GM23338 (cell line): ENCODE measurements at places on chromosomes 2 and 18. TPM values are rescaled to one million over a fixed set of nuclear protein-coding genes. Genes with fewer than 3 reads are reported as not detected.

POMC gene
- total RNA-seq = 7.8 and 12.3 TPM in 2 replicates

DNA sequence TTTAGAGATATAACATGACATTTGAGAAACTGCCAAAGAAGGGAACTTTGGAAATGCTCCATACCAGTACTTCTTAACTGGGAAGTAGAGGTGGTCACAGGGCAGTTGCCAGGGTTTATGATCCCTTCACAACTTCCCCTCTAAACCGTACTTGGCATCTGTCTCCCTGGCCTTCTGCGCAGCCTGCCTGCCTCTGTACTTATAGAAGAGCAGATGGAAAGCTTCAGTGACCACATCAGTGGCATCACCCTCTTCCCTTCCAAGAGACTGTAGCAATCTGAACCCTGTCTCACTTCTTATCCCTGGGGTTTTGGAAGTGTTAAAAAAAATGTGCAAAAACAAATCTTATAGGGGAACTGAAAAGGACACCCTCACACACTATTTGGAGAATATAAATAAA, 64.1 kb downstream of the EIF2AK3 start:
- peaks cover 18% of the 10 kb centered on the region for H3K4me1 ChIP-seq
- no peak overlapping the region for H3K27ac ChIP-seq
- no peak overlapping the region for H3K4me3 ChIP-seq
- DNase-seq = no peak
- H3K27me3 ChIP-seq = no peaks in the 10 kb centered on the region

DNA sequence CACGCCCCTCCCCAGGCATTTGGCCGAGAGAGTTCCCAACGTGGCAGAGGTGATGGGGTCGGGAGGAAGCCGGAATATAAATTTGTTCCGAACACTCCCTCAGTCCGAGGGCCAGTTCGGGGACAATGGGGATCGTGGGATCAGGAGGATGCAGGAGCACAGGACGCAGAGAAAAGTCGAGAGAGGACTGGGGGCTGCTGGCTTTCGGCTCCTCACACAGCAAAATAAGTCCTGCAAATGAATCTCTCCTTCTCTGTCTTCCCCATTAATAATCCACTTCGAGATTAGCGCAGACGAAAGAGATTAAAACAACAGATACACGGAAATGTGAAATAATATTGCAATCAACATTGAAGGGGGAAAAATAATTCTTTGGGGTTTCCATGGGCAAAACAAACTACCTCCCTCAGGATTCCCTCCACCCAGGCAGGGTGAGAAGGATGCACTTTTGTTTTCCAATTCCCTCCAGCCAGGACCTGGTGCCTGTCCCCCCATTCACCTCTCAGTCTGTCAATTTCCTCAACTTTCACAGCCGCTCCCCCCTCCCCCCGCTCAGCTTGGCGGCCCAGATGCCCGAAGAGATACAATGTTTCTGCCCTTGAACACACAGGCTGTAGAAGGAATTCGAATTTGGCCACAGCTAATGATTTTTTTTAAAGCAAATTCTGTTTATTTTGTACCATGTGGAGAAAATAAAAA, 3.1 kb upstream of the ZEB2 start:
- H3K27ac ChIP-seq = no peak overlapping the region
- peak; percentile 70 for DNase-seq
- peak overlapping the region; percentile 52 for H3K4me3 ChIP-seq
- H3K4me1 ChIP-seq = peaks cover 61% of the 10 kb centered on the region

DNA sequence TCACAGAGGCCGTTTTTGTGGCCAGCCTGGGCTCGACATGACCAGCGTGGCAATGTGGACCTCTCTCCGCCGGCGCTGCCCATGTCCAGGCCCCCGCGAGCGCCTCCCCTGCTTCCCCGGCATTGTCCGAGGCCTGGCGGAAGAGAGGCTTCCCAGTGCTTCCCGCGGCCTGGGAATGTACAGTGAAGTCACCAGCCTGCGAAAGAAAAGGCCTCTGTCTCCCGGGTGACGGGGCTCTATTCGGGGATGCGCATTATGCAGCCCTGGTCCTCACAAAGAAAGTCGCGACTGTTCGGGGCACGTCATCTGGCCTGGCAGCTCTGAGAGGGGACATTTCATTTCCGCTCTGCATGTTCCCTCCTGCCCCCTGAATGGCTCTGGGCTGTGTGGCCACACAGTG, 109.2 kb upstream of the AGAP1 start:
- H3K27ac ChIP-seq = 0 out of 2 replicates have a peak overlapping the region, but pooled peaks have one; percentile 69
- no peaks in the 10 kb centered on the region for H3K36me3 ChIP-seq
- no peaks in the 10 kb centered on the region for H3K27me3 ChIP-seq
- DNase-seq = peak; percentile 79

DNA sequence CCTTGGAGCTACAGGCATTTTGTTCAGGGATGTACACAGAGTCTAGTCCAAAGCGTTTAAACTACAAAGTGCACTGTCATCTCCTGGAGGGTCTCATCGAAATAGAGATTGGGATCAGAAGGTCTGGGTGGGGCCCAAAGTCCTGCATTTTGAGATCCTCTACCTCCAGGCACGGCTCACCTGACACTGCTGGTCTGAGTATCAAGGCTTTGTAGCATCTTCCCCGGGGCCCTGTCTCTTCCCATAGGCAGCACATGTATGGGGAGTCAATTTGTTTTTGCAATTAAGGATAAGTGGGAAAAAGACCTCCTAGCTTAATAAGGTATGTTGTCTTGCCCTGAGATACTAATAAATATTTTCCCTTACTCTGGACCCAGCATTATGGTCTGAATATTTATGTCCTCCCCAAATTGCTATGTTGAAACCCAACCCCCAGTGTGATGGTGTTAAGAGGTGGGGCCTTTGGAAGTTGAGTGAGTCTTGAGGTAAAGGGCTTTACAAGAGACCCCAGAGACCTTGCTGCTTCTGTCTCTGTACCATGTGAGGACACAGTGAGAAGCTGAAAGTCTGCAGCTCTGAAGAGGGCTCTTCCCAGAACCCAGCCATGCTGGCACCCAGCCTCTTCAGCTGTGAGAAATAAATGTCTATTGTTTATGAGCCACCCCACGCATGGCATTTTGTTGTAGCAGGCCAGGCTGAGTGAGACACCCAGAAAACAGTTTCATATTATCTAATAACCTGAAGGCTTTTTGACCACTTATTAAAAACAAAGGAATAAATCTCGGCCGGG, 258.7 kb upstream of the HS6ST1 start:
- no peaks in the 10 kb centered on the region for H3K4me1 ChIP-seq
- no peaks in the 10 kb centered on the region for H3K36me3 ChIP-seq
- H3K27me3 ChIP-seq = no peaks in the 10 kb centered on the region
- no peak for DNase-seq
- H3K27ac ChIP-seq = no peak overlapping the region

- H3K36me3 ChIP-seq = no peaks in the 10 kb centered on the region
- no peaks in the 10 kb centered on the region for H3K4me1 ChIP-seq
- no peak for DNase-seq
- no peaks in the 10 kb centered on the region for H3K27me3 ChIP-seq
These were observed 134.7 kb upstream of the EPAS1 start for GRCh38 chr2:46162329-46163097.

DNA sequence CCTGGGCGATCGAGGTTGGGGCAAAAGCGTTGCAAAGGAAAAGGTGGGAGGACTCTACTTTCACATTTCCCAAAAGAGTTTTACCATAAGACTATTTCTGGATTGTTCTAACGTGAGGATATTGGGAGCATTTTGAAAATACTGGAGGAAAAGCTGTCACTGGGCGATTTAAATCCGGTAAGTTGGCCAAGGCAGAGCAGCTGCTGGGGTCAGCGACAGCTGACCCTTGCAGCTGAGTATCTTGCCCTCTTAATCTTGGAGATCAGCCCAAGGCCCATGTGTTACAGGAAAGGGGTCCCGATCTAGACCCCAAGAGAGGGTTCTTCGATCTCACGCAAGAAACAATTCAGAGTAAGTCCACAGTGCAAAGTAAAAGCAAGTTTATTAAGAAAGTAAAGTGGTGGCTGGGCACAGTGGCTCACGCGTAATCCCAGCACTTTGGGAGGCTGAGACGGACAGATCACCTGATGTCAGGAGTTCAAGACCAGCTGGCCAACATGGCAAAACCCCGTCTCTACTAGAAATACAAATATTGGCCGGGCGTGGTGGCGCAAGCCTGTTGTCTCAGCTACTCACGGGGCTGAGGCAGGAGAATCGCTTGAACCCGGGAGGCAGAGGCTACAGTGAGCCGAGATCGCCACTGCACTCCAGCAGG, 964 bp upstream of the ST3GAL5 start:
- no peak overlapping the region for H3K27ac ChIP-seq
- H3K4me1 ChIP-seq = no peaks in the 10 kb centered on the region; the same call in 1 of the 2 replicates
- peaks cover 30% of the 10 kb centered on the region for H3K27me3 ChIP-seq
- no peaks in the 10 kb centered on the region for H3K36me3 ChIP-seq
- no peak for DNase-seq
- peak overlapping the region; percentile 75 for H3K4me3 ChIP-seq

- H3K4me3 ChIP-seq = no peak overlapping the region
- peaks cover 3% of the 10 kb centered on the region; the same call in 1 of the 2 replicates for H3K4me1 ChIP-seq
- H3K36me3 ChIP-seq = no peaks in the 10 kb centered on the region
- DNase-seq = peak; percentile 76
- no peak overlapping the region for H3K27ac ChIP-seq
These were observed 69.3 kb downstream of the INPP5D start for GRCh38 chr2:233129351-233129978.

DNA sequence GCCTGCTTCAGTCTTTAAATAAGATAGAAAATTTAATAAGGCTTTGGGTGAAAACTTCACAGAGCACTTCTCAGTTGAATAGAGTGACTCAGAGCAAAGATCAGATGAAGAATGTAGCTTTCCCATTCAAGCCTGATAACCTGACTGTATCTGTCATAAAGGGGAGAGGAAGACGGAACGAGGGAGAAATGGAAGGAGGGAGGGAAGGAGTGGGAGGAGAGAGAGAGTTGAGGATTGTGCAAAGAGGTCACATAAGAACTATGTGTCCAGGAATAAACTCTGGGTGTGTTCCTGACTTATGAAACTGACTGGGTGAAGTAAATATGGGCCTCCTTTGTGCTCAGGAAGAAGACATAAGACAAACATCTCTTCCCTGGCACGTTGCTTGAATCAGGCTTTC, 385.5 kb downstream of the LPIN1 start:
- no peak for DNase-seq
- H3K27ac ChIP-seq = no peak overlapping the region
- H3K4me1 ChIP-seq = no peaks in the 10 kb centered on the region
- no peaks in the 10 kb centered on the region for H3K36me3 ChIP-seq

CCDC85A gene
- total RNA-seq = 0.24 and 0.47 TPM in 2 replicates

MAP3K19 gene
- not detected in 2 replicates for total RNA-seq

FAP gene
- not detected in 2 replicates for total RNA-seq

DNA sequence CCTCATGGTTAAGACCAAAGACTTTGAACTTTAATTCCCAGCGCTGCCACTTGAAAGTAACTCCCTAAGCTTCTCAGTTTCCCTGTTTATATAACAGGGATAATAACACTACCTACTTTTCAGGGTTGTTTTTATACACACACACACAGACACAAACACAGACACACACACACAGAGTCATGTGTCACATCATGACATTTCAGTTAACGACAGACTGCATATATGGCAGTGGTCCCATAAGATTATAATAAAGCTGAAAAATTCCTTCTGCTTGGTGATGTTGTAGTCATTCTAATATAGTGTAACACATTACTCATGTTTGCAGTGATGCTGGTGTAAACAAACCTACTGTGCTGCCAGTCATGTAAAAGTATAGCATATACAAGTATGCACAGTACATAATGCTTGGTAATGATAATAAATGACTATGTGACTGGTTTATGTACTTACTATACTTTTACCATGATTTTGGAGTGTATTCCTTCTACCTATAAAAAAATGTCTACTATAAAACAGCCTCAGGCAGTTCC, 89.2 kb upstream of the ITGA4 start:
- no peaks in the 10 kb centered on the region for H3K27me3 ChIP-seq
- no peaks in the 10 kb centered on the region for H3K36me3 ChIP-seq
- DNase-seq = no peak
- H3K27ac ChIP-seq = no peak overlapping the region
- H3K4me1 ChIP-seq = no peaks in the 10 kb centered on the region

MEIS1 gene
- total RNA-seq = 0.28 TPM in 1 of 2 replicates, not detected in the other

DNA sequence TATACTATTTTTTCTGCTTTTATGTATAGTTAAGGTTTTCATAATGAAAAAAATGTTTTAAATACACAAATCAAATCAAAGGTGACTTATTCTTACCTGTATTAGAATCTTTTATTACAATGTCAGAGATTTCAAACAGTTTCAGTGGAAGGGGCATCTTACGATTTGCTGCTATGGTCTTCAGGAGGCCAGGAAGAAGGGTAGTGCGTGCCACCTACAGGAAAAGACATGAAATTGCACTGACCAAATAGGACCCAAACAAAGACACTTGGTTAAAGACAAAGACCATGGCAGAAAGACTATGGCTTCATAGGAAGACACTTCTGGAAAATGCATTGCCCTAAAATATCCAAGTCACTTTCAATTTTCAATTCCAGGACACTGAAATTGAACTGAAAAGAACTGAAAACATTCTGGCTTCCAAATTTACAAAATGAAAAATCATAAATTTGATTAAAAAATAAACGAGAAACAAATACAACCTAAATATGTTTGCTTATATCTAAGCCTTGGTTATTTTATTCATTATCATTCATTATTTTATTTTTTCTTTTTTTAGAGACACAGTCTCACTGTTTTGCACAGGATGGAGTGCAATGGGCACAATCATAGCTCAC, 42.1 kb downstream of the FARSB start:
- no peak overlapping the region for H3K4me3 ChIP-seq
- peak; percentile 76 for DNase-seq
- H3K4me1 ChIP-seq = peaks cover 3% of the 10 kb centered on the region; the same call in 1 of the 2 replicates
- peaks cover 14% of the 10 kb centered on the region; the same call in 1 of the 2 replicates for H3K36me3 ChIP-seq
- H3K27ac ChIP-seq = no peak overlapping the region

- no peak overlapping the region for H3K4me3 ChIP-seq
- no peak overlapping the region for H3K27ac ChIP-seq
- H3K27me3 ChIP-seq = no peaks in the 10 kb centered on the region
- DNase-seq = no peak
- no peaks in the 10 kb centered on the region for H3K36me3 ChIP-seq
- no peaks in the 10 kb centered on the region for H3K4me1 ChIP-seq
These were observed 53.4 kb downstream of the SCN1A start for GRCh38 chr2:166074430-166074829.

LOXL3 gene
- total RNA-seq = 12.2 and 14.9 TPM in 2 replicates
